Stimulated activated CD4-positive, alpha-beta T cell treated with anti-CD3 and anti-CD28 coated beads, TNF-alpha, amount 100 ng/mL, for 4 hours (primary cell): ENCODE measurements at places on chromosomes 12 and 14.

DNA sequence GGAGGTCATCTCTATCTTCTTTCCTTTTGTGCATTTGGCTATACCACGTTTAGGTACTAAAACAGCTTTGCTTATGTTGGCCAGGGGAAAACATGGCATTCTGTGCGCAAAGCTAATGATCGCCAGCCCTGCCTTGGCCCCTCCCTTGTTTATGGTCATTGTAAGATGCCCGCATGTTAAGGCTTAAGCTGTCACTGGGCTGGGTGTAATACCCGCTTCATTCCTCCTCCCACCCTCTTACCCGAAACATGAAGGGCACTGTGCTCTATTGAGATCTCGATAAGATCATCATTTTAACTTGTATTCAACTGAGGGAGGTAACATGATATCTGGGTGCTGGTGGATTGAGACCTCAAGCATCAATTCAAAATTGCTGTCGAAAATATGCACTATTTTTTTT, 34.7 kb downstream of the BRI3BP start:
- no peak for DNase-seq

DNA sequence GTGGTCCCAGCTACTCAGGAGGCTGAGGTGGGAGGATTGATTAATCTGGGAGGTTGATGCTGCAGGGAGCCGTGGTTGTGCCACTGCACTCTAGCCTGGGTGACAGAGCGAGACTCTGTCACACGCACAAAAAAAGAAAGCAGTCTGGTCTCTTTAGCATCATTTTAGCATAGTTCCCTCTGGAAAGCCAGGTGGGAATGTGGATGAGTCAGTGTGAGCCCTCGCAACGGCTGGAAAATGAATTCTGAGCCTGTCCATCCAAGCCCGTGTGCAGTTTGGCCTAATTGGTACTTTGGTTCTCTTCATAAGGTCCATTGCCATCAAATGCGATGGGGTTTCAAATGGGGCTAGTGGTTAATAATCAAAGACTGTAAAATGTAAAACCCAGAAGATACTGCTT, 2.4 kb downstream of the MYL2 start:
- no peak for DNase-seq

GRCh38 chr14:29216268-29217232, 450.0 kb downstream of the FOXG1 start:
- no peak for DNase-seq

GRCh38 chr12:10810068-10810467, at the start of gene TAS2R9:
Gene TAS2R9 (minus strand): TSS chr12:10810168. CDS start chr12:10810075, 93 bp downstream.
- no peak for DNase-seq

DNA sequence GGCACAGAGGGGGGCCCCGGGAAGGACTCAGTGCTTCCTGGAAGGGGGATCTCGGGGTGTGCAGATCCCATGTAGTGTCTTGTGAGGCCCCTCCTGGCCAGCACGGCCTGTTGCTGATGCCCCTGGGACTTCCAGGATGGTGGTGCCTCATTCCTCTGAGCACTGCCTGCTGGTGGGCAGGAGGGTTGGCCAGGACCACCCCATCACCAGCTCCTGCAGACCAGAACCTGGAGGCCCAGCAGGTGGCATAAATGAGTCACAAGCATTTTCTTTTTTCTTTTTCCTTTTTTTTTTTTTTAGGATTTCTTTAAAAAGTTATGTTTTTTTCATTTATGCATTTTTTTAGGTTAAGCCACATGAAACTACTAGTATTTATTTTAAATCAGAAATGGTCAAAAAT, 8.0 kb downstream of the MMP17 start:
- no peak for DNase-seq

GRCh38 chr12:54593725-54594124, 5.3 kb upstream of the PPP1R1A start:
- DNase-seq = no peak

- no peak for DNase-seq
Measured at GRCh38 chr12:117109943-117110635, 10.9 kb upstream of the TESC start.
